ENCODE measurements at places on chromosomes 12 and 14.

DNA sequence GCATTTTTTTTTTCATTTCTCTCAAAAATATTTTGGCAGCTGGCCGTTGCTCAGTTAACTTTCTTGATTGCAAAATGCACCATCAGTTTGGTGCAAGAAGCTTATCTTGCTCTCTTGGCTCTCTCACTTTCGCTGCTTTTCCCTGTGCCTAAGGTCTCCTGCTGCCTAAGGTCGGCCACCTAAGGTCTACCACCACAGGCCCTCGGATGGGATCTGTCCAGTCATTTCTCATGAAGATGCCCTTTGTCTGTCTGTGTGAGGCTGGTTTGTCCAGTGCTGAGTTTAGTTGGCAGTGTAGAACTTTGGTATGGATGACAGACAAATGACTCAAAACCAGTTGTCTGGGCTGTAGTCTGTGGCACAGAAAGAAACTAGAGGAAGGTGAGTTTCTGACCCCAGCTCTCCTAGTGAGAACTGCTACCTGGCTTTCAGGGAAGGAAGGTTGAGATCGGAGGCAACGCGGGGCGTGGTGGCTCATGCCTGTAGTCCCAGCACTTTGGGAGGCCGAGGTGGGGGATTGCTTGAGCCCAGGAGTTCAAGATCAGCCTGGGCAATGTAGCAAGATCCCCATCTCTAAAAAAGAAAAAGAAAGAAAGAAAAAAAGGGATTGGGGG is 2.6 kb downstream of the MLXIP start:
- DNase-seq: no peak

GRCh38 chr12:89316705-89317139 is 35.6 kb downstream of the DUSP6 start:
- DNase-seq: no peak

- DNase-seq: no peak
These were observed 35.7 kb downstream of the SIX6 start for GRCh38 chr14:60544659-60545058.

GRCh38 chr12:59386236-59386635 is 209.6 kb upstream of the SLC16A7 start:
- DNase-seq: no peak

GRCh38 chr14:91186515-91187066 is 57.9 kb downstream of the GPR68 start:
- DNase-seq: no peak

GRCh38 chr14:74658535-74659131 is 46.6 kb upstream of the LTBP2 start:
- no peak for DNase-seq

DNA sequence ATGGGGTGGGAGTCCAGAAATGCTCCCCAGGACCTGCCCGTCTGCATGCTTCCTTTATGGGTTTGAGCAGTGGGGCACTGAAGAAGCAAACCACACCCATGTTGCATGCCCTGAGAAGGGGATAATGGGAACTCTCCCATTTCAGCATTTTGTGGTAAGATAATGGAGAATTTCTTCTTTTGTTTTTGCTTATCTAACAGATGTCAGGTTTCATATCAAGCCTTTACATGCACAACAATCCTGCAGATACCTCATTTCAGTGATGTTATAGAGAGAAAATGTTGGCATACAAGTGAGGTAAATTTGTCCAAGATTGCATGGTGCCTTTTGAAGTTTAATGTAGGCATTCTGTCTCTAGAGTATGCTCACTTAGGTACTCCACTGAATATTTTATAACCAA is 177.0 kb downstream of the ALX1 start:
- no peak for DNase-seq

- DNase-seq: no peak
These were observed 394.0 kb downstream of the TMEM117 start for GRCh38 chr12:44229846-44230245.

DNA sequence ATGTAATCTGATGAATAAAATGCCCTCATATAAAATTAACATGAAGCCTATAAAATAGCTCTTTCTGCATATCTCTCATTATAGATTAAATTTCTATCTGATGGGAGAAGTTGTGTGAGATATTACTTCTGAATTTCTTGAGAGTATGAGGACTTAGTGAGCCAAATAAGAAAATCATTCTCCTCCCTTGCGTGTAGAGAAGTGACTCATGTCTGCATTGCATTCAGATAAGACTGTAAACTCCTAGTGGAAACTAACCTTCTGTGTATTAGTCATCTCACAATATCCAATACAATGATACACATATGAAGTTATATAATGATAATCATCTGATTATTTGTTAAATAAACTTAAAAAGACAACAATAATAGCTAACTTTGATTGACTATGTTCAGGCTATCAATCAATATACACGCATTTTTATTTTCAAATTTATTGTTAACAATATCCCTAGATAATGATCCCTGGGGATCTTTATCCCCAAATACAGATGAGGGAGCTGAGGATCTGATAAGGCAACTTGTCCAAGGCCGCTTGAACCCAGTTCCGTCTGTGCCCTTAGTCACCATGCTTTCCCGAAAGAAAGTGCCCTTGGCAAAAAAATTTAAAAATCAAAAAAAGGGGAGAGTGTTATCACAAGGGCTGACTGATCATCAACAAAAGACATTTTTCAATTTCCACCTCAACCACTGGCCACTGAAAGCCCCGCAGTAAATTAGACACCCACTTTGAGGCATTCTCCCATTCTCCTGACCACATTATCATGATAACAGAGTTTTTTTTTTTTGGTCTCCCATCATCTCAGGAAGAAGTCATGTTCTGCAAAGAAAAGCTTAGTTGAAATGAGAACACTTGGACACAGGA is 189.2 kb upstream of the RASSF8 start:
- DNase-seq: no peak

DNA sequence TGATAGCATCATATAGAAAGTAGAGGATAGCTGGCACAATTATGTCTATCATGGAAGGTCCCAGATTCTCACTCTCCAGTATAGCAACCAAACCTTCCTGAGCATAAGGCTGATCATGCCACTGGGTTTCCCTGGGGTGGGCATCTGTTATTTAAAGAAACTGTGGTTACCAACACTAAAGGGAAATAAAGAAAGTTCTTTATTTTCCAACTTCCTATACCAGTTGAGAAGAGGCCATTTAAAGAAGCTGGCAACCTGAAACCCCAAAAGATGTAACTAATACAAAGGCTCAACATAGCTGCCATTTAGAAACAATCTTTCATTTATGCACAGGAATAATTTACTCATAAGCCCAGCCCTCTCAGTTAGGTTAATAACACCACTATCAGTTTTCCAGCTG is 3.1 kb downstream of the BCAT1 start:
- no peak for DNase-seq

DNA sequence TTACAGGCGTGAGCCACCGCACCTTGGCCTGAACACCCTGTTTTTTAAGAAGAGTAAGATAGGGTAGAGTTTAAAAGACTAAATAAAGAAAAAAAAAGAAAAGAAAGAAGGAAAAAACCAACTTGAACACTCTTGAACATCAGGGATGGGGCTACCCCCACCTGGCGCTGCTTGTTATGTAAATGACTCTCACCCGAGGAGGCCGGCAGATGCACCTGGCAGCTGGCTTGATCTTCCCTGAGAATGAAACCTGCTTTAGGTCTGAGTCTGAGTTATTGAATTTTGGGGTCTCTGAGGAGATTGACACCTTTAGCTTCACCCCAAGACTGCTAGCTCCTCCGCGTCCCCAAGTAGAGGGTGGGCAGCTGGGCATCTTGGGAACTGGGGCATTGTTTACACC is 15.5 kb upstream of the MEG3 start:
- no peak for DNase-seq

DNA sequence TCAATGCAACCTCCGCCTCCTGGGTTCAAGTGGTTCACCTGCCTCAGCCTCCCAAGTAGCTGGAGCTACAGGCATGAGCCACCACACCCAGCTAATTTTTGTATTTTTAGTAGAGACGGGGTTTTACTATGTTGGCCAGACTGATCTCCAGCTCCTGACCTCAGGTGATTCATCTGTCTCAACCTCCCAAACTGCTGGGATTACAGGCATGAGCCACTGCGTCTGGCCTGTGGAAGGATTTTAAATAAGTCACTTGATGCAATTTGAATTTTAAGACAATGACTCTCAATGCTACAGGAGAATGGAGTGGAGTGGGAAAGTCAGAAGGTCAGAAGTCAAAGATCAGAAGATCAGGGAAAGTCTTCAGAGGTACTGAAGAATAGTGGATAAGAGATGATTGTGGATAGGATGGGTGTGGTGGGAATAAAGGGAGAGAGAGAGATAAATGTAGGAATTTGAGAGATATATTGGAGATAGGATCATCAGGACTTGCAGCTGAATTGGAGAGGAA is 15.4 kb downstream of the TMEM52B start:
- no peak for DNase-seq
